ENCODE measurements at places on chromosomes 16 and 17.

- no peak for DNase-seq
Observed at GRCh38 chr16:11564046-11564926, 22.4 kb downstream of the LITAF start.

- peak; percentile 40 for DNase-seq
Observed at GRCh38 chr16:85722128-85722893, 28.6 kb downstream of the C16orf74 start.

DNA sequence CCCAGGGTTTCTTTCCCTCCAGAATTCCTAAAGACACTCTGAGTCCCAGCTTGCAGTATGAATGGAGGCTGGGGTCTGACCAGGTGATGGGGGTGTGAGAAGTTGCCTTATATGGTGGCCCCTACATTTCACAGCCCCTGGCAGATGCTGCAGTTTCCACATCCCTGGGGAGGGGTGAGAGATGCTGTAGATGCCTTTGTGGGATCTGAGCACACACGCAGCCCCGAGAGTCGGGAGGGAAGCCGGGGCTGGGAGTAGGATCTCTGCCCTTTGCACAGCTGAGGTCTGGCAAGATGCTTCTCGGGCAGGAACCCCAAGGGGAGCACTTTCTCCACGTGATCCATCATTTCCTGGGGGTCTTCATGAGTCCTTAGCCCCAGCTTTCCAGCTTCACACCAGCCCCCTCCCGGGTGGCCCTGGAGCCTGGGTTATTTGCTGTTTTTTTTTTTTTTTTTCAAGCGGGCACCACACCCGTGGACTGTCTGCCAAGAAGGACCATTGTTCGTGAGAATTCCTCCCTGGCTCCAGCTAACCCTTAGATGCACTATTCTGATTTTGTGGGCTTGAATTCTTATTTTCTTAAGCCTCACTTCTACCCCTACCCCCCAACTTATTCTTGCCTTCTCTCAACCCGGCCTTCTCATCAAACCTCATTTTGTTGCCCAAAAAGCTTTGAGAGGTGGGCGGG, 50.6 kb downstream of the NTN1 start:
- no peak for DNase-seq

DNA sequence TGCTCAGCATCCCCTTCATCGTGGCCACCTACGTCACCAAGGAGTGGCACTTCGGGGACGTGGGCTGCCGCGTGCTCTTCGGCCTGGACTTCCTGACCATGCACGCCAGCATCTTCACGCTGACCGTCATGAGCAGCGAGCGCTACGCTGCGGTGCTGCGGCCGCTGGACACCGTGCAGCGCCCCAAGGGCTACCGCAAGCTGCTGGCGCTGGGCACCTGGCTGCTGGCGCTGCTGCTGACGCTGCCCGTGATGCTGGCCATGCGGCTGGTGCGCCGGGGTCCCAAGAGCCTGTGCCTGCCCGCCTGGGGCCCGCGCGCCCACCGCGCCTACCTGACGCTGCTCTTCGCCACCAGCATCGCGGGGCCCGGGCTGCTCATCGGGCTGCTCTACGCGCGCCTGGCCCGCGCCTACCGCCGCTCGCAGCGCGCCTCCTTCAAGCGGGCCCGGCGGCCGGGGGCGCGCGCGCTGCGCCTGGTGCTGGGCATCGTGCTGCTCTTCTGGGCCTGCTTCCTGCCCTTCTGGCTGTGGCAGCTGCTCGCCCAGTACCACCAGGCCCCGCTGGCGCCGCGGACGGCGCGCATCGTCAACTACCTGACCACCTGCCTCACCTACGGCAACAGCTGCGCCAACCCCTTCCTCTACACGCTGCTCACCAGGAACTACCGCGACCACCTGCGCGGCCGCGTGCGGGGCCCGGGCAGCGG, 3.2 kb downstream of the UTS2R start:
- DNase-seq = no peak

DNA sequence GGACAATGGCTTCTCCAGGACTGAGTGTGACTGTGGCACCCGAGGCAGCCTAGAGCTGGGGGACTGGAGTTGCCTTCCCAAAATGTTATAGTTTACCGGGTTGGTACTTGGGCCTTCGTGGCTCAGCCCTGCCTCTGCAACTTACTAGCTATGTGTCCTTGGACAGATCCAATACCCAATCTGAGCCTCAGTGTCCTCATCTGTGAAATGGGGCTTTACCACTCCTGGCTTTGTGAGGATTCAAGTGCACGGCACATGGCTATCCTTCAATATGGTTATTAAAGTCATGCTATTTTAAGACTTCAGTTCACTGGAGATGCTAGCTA, 9.6 kb downstream of the IRX5 start:
- no peak for DNase-seq

- DNase-seq = no peak
Observed at GRCh38 chr17:18257982-18258355, 569 bp downstream of the FLII start.

Data from NCI-H2081 (cell line).